ENCODE measurements at places on chromosomes 6 and 20.

- no peak for DNase-seq
These were observed 198.5 kb downstream of the HIVEP2 start for GRCh38 chr6:142746524-142746923.

DNA sequence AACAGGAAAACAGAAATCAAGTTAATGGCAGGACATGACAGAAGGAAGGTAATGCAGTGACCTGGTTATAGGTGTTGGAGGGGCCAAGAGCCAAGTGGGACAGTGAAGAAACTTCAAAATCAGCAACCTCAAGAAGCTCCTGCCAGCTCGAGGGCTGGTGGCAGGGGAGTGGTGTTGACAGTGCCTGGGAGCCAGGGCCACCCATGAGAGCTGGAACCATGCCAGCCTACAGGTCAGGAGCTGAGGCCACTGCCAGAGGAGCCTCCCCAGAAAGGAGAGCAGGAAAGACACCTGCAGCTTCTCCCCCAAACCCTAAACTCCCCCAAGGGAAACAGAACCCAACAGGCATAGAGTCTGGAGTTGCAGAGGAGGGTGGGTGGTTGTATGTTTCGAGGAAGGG is 262.1 kb downstream of the LRFN2 start:
- DNase-seq: no peak

- no peak for DNase-seq
These were observed 284.2 kb downstream of the HACE1 start for GRCh38 chr6:104575536-104575935.

GRCh38 chr6:136639702-136640101 is 89.5 kb upstream of the MAP7 start:
- no peak for DNase-seq

DNA sequence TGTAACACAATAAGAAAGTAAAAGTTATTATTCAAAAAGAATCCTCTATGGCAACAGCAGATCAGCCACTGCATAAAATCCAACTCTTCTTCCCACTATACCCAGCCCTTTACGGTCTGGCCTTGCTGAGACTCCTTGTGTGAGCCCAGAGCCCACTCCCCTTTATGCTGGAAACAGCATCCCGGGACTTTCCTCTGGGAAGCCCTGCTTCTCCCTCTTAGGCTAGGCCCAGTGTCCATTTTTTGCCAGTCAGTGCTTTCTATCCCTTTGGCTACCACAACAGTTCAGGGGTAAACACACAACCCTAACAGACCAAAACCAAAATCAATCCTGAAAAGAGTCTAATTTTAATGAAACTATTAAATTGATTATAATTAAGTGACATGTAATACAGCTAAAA is 20.6 kb downstream of the FKBP5 start:
- DNase-seq: no peak

DNA sequence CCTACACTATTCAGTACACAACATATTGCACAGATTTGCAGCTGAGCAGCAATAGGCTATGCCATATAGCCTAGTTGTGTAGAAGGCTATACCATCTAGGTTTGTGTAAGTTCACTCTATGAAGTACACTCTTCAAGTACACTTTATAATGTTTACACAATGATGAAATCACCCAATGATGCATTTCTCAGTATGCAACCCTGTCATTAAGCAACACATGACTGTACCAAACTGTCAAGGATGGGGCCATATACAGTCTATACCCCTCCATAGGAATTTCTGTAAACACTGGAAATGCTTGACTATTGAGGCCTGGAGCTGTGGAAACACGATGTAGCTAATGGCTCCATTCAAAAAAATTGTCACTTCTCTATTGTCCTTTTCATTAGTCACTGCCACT is 535.4 kb downstream of the EPM2A start:
- no peak for DNase-seq

DNA sequence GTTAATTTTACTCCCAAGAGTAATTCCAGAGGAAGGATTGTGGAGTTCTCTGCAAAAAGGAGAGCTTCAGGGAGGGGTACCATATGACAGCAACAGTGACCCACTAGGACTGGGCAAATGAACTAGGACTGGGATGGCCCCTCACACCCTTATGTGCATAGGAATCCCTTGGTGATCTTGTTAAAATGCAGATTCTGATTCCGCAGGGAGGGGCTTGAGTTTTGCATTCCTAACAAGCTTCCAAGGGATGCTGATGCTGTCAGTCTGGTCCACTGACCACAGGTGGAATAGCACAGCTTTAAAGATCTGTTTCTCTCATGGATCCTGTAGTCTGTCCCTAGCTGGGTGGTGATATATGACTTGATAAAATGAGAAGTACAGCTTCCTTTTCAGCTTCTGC is 6.3 kb upstream of the FOXA2 start:
- DNase-seq: no peak

GRCh38 chr6:157625111-157625510 is 197.9 kb upstream of the SNX9 start:
- no peak for DNase-seq

DNA sequence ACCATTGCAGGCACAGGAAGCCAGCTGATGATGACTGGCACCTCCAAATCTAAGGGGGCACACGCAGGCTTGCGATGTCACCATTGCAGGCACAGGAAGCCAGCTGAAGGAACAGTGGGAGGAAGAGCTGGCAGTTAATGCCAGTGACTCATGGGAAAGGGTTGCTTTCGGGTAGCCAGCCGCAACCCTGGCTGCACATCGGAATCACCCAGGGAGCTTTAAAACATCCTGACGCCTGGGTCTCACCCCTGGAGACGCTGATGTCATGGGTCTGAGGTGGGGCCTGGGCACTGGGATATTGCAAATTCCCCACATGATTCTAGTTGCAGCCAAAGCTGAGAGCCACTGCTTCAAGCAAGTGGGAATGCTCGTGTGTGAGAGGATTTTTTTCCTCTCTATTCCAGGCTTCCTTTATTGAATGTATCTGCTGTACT is 16.1 kb upstream of the CCN6 start:
- DNase-seq: no peak

DNA sequence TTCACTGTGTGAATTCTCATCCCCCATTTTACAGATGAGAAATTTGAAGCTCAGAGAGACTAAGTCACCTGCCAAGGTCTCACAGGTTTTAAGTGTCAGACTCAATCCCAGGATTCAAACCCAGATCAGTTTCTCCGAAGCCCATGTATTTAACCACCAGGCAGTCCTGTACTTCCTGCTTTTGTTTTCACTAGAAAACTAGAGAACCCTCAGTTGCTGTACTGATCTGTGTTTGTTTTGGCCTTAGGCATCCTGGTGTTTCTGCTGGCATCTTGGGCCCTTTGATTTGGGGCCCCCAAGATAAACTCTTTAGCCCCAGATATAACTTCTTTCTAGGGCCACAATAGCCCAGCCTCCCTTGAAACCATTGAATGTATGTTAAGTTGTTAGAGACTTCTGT is 36.5 kb downstream of the PPP1R16B start:
- no peak for DNase-seq

- DNase-seq: no peak
These were observed 705.7 kb upstream of the SLC35B3 start for GRCh38 chr6:9140951-9141460.

GRCh38 chr6:159013229-159013628 is 13.2 kb upstream of the RSPH3 start:
- DNase-seq: no peak

DNA sequence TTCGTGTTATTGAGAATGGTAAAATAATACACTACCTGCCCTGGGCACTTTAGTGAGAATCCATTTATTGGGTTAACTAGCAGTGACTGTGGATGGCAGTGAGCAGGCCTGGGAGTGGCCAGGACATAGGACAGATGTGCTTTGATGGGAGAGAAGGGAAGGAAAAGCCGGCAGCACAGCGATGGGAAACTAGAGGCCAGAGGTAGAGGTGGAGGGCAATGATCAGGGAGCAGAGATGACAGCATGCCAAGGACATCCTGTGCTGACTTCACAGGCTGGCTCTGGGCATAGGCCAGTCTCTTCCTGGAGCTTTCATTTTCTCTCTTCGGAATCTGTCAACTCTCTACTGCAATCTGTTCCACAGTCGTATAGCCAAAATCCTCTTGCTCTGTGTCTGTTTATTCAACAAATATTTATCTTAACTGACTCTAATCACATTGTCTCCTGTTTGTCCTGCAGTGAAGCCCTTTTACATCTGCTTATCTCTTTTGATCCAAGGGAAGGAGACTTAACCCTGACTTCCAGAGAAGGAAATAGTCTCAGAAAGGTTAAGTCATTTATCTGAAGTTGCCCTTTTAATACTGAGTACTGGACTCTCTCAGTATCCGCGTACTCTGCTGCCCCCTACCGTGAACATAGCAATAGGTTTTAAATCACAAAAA is 18.4 kb upstream of the MMP24 start:
- peak; percentile 45 for DNase-seq

GRCh38 chr20:41049451-41049850 is 20.8 kb downstream of the TOP1 start:
- DNase-seq: no peak

DNA sequence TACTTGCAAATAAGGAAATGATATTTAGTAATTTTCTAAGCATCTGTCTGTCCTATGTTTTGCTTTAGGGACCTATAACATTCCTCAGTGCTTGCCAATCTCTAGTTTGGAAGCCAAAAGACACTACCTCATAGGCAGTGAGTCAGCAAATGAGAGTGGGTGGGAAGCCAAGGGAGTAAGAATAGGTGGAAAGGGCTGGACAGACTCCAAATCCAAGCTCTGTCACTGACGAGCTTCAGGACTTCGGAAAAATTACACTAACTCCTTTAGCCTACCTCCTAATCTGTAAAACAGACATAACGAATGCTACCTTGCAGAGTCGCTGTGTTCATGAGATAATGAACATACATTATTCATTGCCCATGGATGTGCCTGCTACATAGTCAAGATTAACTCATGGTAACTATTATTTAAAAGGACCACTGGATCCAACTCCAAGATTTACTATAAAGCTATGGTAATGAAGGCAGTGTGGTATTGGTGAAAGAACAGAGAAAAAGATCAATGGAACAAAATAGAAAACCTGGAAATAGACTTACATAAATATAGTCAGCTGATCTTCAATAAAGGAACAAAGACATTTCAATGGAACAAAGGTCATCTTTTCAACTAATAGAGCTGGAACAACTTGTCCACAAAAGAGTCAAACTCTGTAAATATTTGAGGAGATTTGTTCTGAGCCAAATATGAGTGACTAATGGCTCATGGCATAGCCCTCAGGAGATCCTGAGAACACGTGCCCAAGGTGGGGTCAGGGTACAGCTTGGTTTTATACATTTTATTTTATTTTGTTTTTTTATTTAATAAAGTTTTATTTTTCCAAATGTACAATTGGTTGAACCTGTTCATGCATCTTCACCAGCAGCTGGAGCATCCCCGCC is 64.1 kb downstream of the FAM50B start:
- DNase-seq: no peak

- DNase-seq: no peak
These were observed 78.1 kb downstream of the MAP3K7 start for GRCh38 chr6:90508753-90509152.

GRCh38 chr6:142635130-142635529 is 309.8 kb downstream of the HIVEP2 start:
- no peak for DNase-seq

DNA sequence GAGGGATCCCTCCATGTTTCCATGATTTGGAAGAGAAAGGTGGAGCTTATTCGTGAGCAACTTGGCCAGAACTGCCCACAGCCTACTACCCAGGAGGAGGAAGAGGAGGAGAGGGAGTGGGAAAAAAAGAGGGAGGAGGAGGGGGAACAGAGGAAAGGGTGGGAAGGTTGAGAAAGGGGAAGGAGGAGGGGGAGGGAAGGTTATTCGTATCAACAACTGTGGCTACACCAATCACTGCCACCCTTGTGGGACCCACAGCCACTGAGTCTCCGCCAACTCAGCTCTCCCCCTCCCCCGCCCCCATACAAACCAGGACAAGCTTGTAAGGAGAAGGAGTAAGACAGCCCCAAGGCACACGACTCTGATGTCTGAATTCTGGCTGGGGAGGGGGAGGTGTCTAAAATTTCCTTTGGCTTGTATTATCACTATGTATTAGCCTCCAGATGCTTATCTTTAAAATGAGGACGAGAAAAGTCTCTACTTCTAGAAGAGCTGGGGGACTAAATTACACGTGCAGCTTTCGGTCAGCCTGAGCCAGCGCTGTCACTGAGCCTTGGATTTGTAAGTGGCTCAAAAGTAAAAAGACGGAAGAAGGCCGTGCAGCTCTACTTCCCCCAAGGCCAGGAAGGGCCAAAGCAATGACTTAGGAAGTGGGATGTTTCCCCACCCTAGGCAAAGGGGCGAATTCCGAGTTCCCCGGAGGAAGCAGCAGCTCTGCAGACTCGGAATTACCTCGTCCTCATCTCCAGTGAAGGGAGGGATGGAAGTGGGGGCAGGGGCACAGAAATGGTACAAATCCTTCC is 1.0 kb downstream of the FKBP1A start:
- no peak for DNase-seq

Measured in stimulated activated CD4-positive, alpha-beta T cell treated with anti-CD3 and anti-CD28 coated beads, Interleukin-15, amount 100 ng/mL, for 1 hour (primary cell).